A549 treated with dexamethasone at 1 μM for 4 hours (cell line): ENCODE measurements at places on chromosomes 4 and X. TPM values are rescaled to one million over a fixed set of nuclear protein-coding genes. Genes with fewer than 3 reads are reported as not detected.

The RHOH gene
- total RNA-seq = 0.08 to 0.20 TPM (median 0.16 TPM) in 5 replicates

The NFKB1 gene
- total RNA-seq = 17.4 to 20.8 TPM (median 19.2 TPM) in 5 replicates

The AVPR2 gene
- 0.05 TPM in 1 of 5 replicates, not detected in the others for total RNA-seq

The F8A2 gene
- not detected in 5 replicates for total RNA-seq

The ELF4 gene
- 25.0 to 31.6 TPM (median 29.7 TPM) in 5 replicates for total RNA-seq

The RAB33A gene
- 0.11 to 0.19 TPM (median 0.17 TPM) in 5 replicates for total RNA-seq

The SHOX gene
- 0.02 to 0.05 TPM (median 0.04 TPM) in 4 of 5 replicates, not detected in the other for total RNA-seq

The PPEF2 gene
- not detected in 5 replicates for total RNA-seq

The CXCR3 gene
- total RNA-seq = 0.06 to 0.12 TPM (median 0.10 TPM) in 5 replicates
